Inflammatory macrophage (primary cell): ENCODE measurements at places on chromosomes 5 and 9.

GRCh38 chr5:150783422-150783928 is 4.9 kb downstream of the SMIM3 start:
- DNase-seq: peak; percentile 63

DNA sequence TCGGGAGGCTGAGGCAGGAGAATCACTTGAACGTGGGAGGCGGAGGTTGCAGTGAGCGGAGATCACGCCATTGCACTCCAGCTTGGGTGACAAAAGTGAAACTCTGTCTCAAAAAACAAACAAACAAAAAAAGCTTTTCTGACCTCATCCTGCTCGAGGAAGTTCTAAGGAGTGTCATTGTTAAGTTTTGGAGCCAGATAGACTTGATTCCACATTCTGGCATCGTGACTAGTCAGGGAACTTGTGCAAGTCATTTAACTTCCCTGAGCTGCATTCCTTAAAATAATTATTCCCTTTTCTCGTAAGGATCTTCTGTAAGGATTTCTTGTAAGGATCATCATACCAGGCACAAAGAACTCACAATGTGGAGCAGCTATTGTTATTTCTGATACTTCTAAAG is 26.2 kb downstream of the SNX24 start:
- peak; percentile 38 for DNase-seq

GRCh38 chr5:51669095-51669494 is 285.8 kb downstream of the ISL1 start:
- DNase-seq: no peak

DNA sequence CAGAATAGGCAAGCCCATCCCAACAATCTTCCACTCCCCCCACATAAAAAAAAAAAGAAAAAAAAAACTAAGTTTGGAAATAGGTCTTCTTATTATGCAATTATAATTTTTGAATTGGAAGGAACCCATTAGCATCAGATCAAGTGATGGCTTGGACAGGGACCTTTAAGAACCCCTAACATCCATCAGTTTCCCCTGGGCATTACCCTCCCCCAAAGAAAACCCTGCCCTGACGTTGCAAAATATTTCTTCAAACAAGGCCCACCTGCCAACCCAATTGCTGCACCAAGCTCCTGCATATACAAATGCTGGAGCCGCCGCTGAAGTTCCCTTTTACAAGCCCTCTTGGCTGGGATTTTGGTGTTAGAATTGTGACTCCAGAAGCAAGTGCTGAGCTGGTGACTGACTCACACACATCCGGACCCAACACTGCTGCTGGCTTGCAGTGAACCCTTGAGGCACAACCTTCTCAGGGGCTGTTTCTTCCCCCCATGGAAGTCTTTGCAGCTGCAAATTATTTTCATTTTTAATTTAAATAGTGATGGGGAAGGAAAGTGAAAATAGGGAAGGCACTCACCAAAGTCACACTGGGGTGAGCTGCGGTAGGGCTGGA is 56.1 kb upstream of the AFAP1L1 start:
- peak; percentile 19 for DNase-seq

DNA sequence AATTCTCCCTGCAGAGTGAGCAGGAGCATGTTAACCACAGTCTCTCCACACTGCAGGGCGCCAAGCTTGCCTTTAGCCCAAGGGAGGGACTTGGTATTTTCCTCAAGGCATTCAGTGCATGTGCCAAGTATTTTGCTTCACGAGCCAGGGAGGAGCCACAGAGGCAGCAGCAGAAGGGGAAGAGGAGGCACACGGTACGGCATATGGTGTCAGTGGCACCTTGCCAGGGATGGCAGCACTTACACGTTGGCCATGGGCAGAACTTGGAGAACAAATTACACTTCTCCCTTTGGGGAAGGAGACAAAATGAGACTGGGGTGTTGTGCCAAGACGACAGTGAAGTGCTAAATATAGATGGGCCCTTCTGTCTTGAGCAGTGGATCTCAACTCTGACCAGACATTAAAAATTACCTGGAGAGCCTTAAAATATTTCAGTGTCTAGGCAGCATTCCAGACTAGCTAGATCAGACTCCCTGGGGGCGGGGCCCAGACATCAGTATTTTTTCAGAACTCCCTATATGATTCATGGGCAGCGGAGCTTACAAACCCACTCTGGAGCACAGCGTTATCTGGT is 155.8 kb downstream of the DRD1 start:
- DNase-seq: no peak

DNA sequence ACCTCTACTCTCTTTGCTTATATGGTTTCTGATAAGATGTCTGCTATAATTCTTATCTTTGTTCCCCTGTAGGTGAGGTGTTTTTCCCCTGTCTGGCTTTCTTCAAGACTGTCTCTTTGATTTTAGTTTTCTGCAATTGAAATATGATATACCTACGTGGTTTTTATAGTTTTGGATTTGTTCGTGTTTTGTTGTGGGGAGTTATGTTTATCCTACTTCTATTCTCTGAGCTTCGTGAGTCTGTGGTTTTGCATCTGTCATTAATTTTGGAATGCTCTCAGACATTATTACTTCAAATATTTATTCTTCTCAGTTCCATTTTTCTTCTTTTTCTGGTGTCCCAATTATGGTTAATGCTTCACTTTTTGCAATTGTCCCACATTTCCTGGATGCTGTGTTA is 521.3 kb downstream of the KCTD16 start:
- DNase-seq: no peak

DNA sequence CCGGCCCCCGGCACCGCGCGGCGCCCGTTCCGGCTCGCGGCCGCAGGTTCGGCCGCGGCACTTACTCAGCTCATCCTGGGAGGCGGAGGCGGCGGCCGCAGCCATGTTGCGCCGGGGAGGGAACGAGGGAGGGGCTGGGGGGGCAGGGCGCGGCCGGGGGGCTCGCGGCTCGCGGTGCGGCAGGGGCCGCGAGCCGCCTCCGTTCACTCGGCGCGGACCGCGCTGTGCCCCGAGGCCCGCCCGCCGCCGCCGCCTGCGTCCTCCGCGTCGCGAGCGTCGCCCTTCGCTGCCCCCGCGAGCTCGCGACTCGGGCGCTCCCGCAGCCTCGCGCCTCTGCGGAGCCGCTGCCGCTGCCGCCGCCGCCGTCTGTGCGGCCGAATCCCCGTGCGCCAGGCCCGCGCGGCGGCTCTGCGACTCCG is 735 bp downstream of the ECPAS start:
- DNase-seq: peak; percentile 54

DNA sequence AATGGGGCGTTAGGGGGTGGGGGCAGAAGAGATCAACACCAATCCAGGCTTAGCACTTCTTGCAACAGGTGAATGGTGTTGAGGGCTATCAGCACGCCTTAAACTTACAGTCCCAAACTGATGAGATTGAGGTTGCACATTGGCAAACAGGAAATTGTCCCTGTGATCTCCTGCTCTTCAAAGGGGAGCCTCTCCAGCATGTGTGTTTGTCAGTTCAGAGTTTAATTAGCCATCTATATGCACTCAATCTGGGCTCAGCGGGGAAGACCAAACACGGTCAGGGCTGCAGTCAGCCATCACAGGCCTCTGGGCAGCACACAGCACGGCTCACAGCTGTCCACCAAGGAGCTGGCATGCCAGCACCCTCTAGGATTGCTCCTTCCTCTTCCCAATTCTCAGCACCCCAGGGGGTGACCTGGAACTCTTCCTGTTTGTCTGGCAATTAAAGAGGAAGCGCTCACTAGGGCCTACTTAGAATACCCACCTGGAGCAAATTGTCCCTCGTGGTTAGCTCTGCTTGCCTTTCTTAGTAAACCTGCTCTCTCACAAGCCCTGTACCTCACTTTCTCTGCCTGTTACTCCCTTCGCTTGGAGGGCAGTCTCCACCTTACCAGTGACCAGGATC is 217.4 kb downstream of the SLIT3 start:
- no peak for DNase-seq

- peak; percentile 44 for DNase-seq
These were observed at the start of gene S100Z for GRCh38 chr5:76849419-76850291. Gene S100Z, plus strand, starts transcription at chr5:76850014. Its CDS starts 25,346 bp downstream, at chr5:76875360.

GRCh38 chr5:68230285-68230684 is 14.7 kb downstream of the PIK3R1 start:
- DNase-seq: no peak

DNA sequence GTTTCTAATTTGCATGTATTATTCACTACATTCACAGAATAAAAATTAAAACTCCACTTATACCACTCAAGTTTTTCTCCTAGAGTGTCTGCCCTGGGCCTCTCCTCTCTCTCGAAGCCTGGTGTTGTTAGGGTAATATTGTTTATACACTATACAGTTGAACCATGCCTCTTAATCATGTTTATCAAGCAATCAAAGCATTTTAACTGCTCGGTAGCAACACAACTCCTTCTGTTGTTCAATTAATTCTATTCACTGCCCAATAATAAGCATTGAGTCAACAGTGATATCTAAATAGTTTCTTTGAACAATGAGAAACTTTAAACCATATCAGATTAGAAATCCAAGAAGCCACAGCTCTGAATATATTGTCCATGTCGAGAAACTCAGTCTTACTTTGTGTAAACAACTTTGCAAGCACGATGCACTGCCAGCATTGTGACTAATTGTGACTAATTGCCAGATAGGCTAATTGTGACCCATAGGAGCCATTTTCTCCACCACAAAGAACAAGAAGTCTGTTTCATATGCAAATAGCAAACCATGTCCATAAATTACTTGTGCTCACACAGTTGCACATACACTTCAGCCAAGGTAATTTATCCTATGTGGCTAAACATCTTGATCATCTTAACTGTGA is at the start of gene DNAH5:
Gene DNAH5, minus strand, starts transcription at position 129 of the 640 bp plus-strand sequence. CDS start 250 bp downstream, outside the sequence.
- DNase-seq: no peak

DNA sequence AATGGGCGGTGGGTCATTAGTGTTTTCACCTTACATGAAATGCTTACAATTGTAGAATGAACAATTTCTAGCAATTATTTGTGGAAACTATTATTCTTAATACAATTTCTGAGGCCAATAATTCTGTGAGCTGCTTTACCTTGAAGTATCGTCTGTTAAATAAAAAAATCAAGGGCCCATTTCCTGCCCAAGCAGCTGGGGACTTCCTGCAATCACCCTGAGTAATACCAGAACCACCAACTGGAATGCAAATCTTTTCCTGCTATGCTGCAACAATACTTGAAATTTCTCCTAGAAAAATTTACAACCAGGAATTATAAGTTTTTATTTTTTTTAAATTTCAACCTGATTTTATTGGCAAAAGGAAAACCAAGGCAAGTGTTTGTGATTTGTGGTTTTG is 52.6 kb downstream of the ADAMTS16 start:
- no peak for DNase-seq
